Brain microvascular endothelial cell (primary cell): ENCODE measurements at places on chromosomes 4 and X.

- peak; percentile 25 for DNase-seq
Observed at GRCh38 chr4:156992943-156993342, 21.3 kb upstream of the PDGFC start.

GRCh38 chr4:123399627-123400358, 3.2 kb downstream of the SPRY1 start:
- peak; percentile 36 for DNase-seq

DNA sequence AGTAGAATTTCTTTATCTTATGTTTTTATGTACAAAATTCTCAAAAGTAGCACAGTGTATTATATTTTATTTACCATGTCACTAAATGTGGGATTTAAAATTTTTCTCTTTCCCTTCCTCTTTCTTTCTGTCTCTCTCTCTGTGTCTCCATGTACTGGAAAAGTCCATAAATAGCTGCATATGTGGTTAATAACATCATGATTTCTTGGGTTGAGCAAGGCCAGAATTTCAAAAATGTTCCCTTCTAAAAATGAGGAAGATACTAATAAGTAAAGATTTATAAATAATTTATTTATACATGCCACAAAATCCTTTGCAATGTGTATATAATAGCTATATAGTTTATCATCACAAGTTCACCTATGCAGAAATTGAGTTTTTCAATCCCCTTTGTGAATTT, 29.1 kb upstream of the DKK2 start:
- no peak for DNase-seq

DNA sequence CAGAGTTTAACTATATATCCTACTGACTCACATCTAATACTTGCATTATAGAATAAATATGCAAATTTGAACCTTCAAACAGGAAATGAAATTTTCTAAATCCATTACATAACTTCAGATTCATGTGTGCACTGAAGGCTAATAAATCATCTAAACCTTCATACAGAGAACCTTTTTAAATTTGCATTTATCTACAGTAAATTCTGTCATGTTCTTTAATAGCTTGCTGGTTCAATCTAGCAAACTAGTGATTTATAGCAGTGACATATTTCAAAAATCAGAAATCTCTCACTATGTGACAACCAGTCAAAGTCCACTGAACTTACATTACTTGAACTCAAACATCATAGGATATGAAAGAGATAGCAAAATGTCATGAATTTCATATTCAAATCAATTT, 65.1 kb downstream of the LRBA start:
- DNase-seq = no peak

DNA sequence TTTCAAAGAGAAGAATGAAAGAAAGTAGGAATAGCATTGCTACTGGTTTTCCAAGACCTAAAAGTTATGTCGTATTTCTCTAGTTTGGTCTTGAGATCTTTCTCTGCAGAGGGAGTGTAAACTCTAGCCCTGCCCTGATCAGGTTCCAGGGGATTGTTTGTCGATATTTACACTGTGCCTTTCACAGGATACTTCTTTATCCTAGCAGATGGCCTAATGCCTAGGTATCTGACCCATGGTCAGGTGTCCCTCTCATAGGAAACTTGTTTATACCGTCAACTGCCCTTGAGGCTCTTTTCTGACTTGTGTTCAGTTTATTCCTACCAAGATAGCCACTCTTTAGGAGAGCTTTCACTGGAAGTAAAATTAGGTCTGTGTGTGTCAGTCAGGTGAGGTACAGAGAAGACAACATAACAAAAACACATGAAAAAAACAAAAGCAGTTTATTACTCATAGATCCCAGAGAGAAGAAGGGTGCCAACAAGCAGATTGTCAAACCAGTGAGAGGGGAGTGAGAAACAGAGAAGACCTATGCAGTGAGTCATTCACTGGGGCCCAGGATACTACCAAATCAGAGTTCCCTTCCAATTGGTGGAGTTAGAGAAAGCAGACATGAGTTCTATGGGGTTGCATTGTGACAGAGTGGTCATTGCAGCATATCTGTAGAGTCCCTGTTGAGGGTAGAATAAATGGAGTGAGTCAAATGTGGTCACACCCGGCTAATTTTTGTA, 40.6 kb upstream of the THOC2 start:
- no peak for DNase-seq

- no peak for DNase-seq
Observed at GRCh38 chr4:142696334-142697122, 149.6 kb downstream of the INPP4B start.

GRCh38 chr4:80393970-80394250, 58.4 kb downstream of the CFAP299 start:
- DNase-seq = no peak
